ENCODE measurements at places on chromosomes 6 and 20.

- DNase-seq, result no peak
Observed at GRCh38 chr6:144582939-144583613, 297.9 kb downstream of the UTRN start.

- DNase-seq, result no peak
Observed at GRCh38 chr6:71490876-71491275, 202.3 kb downstream of the OGFRL1 start.

DNA sequence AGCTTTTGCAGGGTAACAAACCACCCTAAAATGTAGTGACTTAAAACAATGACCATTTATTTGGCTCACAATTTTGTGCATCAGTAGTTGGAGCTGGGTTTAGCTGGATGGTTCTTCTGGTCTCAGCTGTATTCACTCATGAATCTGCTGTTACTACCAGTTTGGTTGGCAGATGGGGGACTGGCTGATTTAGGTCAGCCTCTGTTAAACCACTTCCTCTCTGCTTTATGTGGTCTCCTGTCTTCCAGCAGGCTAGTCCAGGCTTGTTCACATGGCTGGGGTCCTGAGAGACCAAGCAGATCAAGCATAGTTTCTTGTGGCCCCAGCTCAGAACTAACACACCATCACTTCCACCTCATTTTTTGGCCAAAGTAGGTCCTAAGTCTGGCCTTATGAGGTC, 67.2 kb upstream of the LAMP5 start:
- no peak for DNase-seq

GRCh38 chr6:143166247-143166695, 105.6 kb downstream of the AIG1 start:
- DNase-seq, result no peak

GRCh38 chr6:129908858-129909257, 47.7 kb upstream of the TMEM244 start:
- no peak for DNase-seq

- DNase-seq, result no peak
Observed at GRCh38 chr6:39451831-39452230, 129.3 kb upstream of the KCNK16 start.

DNA sequence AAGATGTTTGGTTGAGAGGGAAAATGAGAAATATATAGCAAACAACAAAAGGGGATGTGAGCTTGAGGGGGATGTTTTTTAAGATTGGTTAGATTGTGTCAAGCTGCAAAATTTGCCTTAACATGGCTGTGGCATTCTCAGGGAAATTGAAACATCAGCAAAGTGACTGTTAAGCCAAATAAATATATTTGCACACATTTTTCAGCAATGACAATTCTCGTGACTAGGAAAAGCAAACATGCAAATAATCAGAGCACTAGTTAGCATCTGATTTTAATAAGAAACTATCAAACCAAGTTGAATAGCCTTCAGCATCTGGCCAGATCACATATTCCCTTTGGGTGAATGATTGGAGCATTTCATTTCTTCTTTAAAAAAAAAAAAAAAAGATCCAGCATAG, 262.8 kb downstream of the TBC1D7 start:
- no peak for DNase-seq

GRCh38 chr20:45998337-45998736, 10.4 kb upstream of the MMP9 start:
- no peak for DNase-seq
